HTR-8/SVneo (cell line): ENCODE measurements at places on chromosomes 13 and 19.

DNA sequence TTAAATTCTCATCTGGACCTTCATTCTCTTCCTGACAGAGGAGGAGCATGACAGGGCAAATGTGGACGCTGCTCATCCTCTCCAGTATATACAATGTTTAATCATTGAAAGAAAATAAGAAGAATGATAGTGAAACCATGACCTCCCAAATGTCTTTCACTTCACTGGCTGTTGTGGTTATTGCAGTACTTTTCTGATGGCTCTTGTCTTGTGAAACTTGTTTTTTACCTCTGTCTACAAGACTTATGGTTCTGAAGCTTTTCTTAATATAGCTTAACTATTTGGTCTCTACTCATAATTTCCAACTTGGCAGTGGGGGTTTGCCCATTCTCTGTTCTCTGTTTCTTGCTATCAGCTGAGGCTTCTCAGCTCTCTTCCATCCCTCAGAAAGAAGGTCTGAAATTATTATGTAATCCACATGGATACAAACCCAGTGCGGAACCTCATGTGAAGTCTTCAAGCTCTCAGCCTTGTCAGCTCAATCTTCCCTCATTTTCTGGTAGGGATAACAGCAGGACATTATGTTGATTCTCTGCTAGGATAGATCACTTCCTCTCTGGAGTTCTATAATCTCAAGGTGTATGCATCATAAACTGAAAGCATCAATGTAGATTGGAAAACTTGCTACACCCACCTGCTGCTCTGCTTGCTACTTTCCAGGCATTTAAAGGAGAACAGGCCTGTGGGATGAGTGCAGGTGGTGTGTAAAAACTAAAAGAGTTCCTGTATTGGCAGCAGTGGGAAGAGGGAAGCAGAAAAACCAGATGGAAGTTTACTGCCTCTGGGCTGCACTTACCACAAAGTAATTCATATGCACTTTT is 250.3 kb upstream of the HTR2A start:
- no peak for DNase-seq

DNA sequence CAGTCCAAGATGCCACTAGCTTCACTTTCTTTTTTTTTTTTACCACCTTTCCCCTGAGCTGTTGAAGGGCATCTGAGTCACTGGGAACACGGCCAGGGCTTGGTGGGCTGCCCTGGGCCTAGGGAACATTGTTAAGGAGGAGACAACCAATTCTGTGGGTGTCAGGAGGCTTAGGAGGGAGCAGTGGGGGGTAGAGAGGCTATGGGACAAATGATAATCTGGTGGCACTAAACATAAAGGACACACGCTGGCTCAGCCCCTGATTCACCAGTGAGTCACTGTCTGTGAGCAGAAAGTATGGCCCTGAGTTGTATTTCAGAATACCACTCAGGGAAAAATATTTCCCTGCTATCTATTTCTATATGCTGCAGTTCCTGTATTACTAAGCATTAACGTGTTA is 207.8 kb downstream of the DCLK1 start:
- peak; percentile 29 for DNase-seq

DNA sequence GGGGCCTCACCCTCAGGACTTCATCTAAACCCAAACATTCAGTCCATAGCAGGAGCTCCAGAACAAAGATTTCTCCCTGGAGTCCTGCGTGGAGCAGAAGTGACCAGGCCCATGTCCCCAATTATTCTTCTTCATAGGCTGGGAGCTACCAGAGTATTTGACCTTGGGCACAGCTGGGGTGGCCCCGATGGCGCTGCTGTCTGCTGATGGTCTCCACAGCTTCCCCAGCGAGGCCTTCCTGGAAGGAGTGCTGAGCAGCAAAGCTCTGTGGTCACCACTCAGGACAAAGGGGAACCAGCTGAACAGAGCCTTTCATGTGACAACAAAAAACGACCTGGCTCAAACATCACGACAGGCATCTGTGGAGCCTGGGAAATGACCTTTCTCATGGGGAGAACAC is 62.7 kb upstream of the ARGLU1 start:
- no peak for DNase-seq

DNA sequence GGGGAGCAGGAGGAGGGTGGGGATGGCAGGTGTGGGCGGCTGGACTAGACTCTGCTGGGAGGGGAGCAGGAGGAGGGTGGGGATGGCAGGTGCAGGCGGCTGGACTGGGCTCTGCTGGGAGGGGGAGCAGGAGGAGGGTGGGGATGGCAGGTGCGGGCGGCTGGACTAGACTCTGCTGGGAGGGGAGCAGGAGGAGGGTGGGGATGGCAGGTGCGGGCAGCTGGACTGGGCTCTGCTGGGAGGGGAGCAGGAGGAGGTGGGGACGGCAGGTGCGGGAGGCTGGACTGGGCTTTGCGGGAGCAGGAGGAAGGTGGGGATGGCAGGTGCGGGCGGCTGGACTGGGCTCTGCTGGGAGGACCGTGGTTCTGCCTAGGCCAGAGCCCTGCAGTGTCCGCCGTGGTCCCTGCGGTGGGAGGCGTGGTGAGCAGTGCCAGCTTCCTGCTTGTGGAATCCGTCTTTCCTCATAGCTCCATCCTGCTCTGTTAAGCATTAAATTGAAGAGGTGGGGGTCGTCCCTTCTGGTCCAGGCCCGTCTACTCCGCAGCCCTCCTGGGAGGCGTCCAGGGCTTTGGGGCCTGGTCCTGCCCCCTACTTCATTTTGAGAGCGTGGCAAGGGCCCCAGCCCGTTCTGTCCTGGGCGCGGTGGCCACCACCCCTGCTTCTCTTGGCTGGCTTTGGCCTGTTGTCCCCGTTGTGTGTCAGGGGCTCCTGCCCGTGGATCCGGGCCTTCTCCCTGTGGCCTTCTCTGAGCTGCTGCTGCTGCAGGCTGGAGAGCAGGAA is 4.7 kb downstream of the SPPL2B start:
- DNase-seq, result no peak

DNA sequence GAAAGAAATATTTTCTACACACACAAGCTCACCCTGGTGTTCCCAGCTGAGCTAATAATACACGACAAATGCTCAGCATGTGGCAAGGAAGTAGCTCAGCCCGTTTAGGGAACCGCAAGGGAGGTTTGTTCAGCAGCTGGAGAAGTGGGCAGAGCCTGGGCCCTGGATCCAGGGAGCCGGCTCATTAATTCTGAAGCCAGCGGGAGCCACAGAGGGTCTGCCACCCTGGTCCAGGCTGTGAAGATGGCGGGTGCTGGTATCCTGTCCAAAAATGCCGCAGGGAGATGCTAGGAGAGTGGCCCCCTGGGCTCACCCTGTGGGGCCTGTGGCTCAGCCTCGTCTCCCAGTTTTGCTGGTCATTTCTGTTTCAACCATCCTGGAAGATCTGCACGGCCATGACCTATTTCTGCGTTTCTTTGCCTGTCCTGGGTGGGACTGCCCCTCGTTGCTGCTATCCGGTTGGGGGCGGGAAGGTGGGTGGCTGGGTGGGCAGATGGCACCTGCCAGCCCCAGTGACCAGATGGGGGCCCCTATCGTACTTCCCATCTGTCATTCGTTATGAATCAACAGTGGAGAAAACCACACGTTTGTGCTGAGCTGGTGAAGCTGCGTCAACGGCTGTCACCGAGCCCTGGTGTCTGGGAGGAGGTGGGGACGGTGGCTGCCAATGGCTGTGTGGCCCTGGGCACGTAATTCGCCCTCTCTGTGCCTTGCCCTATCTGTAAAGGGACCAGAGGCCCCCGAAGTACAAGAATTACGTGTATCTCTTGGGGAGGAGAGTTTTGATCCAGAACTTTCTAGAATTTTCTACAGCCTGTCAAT is 2.7 kb upstream of the GNA15 start:
- DNase-seq, result no peak
